ENCODE measurements at places on chromosomes 2 and 18.

- no peak overlapping the region for H3K4me3 ChIP-seq
- no peaks in the 10 kb centered on the region for H3K36me3 ChIP-seq
- no peaks in the 10 kb centered on the region for H3K4me1 ChIP-seq
- H3K27me3 ChIP-seq, result no peaks in the 10 kb centered on the region
Observed at GRCh38 chr2:128282246-128282975, 36.3 kb downstream of the HS6ST1 start.

DNA sequence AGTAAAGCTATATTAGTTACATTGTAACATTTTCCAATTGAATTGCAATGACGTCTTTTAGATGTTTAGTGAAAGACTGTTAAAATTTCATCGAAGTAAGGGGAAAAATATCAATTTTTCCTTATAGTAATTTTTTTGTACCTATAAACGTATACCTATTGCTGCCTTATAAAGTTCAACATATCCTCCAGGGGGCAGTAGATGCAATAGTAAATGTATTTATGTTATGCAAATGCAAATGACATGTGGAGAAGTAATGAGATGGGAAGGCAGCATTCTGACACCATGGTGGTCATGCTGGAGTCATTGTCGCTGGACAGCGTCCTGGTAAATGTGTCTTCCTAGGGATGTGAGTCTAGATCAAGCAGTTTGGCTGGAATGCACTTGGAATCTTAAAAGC is 38.7 kb downstream of the MSTN start:
- no peaks in the 10 kb centered on the region for H3K36me3 ChIP-seq
- no peaks in the 10 kb centered on the region for H3K4me1 ChIP-seq
- peaks cover 4% of the 10 kb centered on the region for H3K27me3 ChIP-seq
- H3K4me3 ChIP-seq, result no peak overlapping the region
- H3K27ac ChIP-seq, result no peak overlapping the region

- no peak overlapping the region for H3K4me3 ChIP-seq
- no peaks in the 10 kb centered on the region for H3K4me1 ChIP-seq
- no peaks in the 10 kb centered on the region for H3K27me3 ChIP-seq
- no peak for DNase-seq
- H3K27ac ChIP-seq, result no peak overlapping the region
Observed at GRCh38 chr2:176508984-176509740, 239.9 kb downstream of the MTX2 start.

GRCh38 chr2:86396291-86396785 is 44.8 kb upstream of the KDM3A start:
- no peak overlapping the region for H3K27ac ChIP-seq
- H3K27me3 ChIP-seq, result no peaks in the 10 kb centered on the region
- no peaks in the 10 kb centered on the region for H3K4me1 ChIP-seq
- no peaks in the 10 kb centered on the region for H3K36me3 ChIP-seq
- no peak overlapping the region for H3K4me3 ChIP-seq

DNA sequence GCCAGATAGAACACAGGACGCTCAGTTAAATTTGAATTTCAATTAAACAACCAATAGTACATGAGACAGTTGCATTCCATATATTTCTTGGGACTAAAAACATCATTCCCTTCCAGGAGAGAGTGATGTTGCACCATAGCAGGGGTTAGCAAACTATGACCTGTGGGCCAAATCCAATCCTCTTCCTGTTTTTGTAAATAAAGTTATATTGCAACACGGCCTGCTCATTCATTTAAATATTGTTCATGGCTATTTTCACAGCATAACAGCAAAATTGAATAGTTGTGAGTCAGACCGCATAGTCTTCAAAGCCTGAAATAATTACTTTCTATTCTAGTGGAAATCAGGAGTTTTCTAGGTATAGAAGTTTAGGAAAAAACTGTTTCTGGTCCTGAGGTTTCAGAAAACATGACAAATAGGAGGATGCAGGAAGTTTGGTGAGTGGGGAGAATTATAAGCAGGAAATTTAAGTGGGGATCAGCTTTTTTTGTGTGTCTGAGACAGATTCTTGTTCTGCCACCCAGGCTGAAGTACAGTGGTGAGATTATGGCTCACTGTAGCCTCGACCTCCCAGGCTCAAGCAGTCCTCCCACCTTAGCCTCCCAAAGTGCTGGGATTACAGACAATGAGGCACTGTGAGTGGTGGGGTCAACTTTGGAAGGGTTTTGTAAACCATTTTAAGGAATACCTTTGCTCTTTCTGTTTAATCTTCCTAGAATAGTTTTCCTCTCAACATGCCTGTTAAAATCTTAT is 131.5 kb downstream of the SOCS6 start:
- no peak overlapping the region for H3K27ac ChIP-seq
- no peaks in the 10 kb centered on the region for H3K27me3 ChIP-seq
- DNase-seq, result no peak
- H3K4me3 ChIP-seq, result no peak overlapping the region
- no peaks in the 10 kb centered on the region for H3K4me1 ChIP-seq

- H3K27me3 ChIP-seq, result no peaks in the 10 kb centered on the region
- no peak overlapping the region for H3K4me3 ChIP-seq
- H3K36me3 ChIP-seq, result no peaks in the 10 kb centered on the region
- no peak overlapping the region for H3K27ac ChIP-seq
- no peaks in the 10 kb centered on the region for H3K4me1 ChIP-seq
Observed at GRCh38 chr2:140273958-140274357, 1493.8 kb upstream of the NXPH2 start.

Measured in effector memory CD4-positive, alpha-beta T cell (primary cell).